ENCODE measurements at places on chromosomes 6 and 20.
A peak's percentile ranks its signal among the peaks of the same experiment; 100 is the strongest.

GRCh38 chr20:33812152-33812849 lies 1.2 kb downstream of the CHMP4B start:
- DNase-seq: peak; percentile 10

DNA sequence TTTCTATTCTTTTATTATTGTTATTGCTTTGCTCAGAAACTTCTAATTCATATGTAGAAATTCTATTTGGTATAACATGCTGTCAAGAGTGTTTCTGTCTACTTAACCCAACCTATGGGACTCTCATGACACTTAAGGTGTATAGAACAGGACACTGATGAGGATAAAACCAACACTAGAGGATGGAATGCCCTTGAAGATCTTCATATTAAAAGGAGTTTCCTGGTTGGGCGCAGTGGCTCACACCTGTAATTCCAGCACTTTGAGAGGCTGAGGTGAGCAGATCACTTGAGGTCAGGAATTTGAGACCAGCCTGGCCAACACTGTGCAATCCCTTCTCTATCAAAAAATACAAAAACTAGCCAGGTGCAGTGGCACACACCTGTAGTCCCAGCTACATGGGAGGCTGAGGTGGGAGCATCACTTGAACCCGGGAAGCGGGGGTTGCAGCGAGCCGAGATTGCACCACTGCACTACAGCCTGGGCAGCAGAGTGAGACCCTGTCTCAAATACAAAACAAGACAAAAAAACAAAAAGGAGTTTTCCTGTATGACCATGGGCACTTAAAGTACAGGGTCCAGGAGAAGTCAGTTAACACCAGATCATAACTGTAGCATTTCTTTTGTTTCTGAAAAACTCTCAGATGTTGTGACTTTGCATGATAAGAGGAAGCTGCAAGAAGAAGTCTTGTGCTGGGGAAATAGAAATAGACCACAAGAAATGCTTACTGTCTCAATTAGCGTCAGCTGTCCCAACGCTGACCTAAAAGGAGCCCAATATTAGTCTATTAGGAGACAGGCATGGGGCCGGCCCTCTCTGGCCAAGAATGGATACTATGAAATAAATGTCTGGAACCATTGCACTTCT lies 38.9 kb upstream of the CD2AP start:
- no peak for DNase-seq

DNA sequence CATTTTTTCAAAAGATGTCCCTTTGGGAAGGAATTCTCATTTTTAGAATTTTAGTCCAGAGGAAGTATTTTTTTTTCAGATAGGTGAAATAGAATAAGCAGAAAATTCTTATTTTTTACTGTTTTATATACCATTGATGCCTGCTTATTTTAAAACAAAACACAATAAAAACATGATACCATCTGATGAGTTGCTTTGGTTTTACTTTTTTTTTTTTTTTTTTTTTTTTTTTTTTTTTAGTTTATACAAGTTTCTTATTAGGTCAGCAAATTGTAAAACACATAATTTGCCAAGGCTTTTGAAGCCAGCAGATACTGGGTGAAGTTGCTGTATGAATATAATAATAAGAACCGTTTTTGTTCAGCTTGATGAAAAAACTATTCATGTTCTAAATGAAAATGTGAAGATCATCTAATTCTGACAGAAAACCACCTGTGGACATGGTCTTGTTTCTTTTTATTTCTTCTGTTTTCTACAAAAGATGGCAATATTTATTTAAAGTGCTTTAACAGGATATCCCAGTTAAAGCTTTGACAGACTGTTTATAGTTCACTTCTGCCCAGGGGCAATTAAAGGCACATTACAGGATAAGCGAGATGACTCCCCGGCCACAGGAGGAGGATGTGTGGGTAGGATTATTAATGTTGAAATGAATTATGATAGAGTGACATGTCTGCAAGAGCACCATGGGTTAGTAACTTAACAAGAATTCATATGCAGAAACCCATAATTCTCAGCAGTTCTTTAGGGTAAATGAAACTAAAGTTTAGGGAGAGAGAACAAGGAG lies 31.1 kb downstream of the MYB start:
- DNase-seq: no peak

DNA sequence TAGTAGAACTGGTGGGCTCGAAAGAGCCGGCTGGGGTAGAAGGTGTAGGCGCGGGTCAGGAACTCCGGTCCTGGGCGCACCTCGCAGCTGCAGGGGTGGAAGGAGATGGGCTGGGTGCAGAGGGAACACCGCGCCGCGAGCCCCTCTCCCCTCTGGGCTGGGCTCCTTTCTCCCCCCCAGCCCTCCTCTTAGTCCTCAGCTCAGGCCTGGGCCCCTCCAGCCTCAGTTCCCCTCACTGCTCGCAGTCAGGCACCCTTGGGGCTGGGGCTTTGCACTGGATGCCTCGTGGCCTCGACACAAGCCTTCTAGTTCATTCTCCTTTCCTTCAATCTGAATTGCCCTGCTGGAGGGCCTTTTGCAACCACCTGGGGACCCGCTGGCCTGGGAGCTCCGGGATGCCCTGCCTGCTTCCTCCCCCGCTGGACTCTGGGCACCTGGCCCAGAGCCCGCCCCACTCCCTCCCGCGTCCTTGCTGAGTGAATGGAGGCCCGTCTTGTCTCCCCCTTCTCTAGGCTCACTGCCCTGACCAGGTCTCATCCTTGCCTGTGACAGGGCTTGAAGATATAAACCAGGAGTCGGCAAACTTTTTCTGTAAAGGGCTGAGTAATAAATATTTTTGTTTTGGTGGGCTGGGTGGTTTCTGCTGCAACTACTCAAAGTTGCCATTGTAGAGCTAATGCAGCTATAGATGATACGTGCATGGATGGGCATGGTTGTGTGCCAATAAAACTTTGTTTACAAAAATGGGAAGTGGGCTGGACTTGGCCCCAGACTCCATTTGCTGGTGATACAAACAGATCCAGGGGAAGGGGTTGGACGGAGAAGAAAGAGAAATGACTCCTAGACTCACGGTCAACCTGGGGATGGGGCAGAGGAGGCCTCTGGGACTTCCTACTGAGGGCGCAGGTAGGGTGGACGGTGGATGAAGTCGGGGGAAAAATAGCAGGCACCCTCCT lies 47.3 kb downstream of the APCDD1L start:
- no peak for DNase-seq

- no peak for DNase-seq
These were observed 498.2 kb upstream of the CITED2 start for GRCh38 chr6:139872665-139873064.

DNA sequence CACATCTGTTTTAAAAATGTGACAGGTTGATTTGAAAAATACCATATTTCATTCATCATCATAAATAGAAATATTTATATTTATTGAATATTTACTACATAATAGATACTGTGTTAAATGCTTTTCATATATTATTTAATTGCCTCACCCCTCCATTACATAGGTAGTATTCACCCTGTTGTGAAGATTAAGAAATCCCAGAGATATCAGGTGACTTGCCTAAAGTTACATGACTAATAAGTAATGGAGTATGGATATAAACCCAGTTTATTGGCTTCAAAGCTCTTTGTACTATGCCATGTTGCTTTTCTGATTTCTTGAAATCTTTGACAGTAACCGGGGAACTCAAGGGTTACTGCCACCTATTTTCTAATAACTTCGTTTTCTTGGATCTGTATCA lies 10.1 kb upstream of the TSPYL1 start:
- DNase-seq: no peak

DNA sequence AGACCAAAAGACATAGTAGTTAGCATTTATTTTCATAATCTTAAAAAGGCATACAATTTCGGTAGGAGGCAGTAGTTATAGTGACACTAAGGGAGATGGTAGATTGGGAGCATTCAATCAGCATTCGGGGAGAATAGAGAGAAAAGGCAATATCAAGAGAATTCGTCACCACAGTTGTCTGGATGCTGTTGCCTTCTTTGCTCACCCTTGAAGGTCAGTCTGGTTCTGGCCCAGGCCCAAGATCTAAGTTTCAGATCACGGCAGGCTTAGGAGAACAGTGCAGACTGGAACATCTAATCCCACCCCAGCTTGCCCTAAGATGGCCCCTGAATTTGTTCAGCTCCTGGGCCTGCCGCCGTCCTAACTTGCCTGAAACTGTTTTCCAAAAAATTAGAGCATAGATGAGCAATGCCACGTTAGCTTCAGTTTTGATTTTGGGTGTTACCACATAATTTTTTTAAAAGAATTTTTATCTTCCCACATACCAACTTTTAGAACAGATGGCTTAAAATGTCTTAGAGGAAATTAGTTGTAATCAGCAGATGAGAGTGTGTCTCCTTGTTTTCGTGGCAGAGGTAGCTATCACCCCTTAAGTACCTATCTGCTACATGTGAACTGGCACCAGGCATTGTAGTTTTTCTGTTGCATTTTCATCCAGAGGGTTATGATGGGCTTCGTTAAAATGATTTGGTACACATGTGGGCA lies 8.3 kb upstream of the CEP85L start:
- no peak for DNase-seq

DNA sequence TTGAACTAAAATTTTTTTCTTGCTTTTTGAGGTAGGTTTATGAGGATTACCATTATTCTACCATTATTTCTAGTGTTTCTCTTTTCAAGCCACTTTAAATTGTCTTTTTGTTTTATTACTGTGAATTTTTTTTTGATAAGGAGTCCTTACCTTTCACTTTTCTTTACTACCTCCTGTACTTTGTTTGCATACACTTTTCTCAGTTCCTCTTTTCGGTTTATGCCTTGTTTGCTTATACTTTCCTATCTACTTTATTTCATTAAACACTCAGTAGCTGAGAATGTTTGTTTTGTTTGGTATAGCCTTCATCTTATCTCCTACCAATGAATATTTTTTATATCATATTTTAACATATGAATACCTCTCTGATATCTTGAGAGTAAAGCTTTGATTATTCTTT lies 147.9 kb downstream of the TFAP2B start:
- DNase-seq: no peak

DNA sequence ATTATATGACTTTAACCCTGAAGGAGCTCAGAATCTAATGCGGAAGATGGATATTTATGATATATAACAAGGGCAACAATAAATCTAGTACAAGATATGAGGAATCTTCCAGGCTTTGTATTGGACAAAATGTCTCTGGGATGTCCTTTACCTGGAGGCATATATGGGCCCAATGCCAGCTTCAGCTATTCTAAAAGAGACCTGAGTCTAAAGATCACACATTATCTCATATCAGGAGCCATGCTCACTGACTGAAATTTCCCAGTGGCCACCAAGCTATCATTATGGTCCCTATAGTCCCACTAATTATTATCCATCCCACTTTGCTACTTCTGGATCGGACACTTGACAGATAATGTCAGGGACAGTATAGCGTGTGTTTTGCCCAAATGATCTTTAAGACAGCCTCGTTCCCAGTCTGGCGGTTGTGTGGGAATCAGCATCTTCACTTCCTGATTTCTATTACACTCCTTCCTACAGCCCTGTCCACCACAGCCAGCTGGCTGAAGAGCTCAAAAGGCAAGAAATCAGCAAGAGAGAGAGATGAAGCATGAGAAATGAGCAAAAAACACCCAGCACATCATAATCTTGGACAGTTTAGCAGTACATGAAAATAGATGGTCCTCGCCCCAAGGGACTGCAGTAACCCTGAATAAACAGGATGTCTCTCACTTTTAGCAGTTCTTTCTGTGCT lies 34.9 kb downstream of the KLHL31 start:
- no peak for DNase-seq

DNA sequence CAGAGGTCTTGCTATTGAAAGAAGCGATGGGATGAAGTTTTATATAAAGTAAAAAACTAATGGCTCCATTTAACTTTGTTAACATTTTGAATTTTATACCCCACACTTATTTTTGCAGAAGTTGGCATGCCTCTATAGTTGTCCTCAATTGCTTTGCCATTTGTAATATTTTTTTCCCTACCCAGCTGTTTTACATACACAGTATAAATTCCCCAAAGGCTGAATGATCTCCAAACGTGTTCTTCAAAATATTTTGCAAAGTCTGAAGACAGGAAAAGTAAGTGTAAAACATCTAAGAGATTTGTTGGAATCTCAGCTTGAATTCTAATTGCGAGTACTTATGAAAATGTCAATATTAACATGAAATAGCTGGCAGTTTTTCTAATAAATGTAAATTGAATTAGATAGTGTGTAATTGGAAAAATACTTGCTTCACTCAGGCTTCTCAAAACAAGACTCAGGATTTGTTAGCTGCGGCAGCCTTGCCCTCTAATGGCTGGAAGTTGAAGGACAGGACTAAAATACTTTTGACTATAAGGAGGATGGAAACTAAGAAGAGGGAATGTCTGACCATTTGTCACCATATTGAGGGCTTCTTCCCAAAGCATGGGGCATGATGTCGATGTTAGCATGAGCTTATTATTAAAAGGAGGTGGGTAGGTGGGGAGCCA lies 226.8 kb downstream of the UST start:
- no peak for DNase-seq

GRCh38 chr6:169169375-169169774 lies 84.3 kb downstream of the THBS2 start:
- no peak for DNase-seq

GRCh38 chr6:93919365-93919764 lies 500.0 kb upstream of the EPHA7 start:
- no peak for DNase-seq

DNA sequence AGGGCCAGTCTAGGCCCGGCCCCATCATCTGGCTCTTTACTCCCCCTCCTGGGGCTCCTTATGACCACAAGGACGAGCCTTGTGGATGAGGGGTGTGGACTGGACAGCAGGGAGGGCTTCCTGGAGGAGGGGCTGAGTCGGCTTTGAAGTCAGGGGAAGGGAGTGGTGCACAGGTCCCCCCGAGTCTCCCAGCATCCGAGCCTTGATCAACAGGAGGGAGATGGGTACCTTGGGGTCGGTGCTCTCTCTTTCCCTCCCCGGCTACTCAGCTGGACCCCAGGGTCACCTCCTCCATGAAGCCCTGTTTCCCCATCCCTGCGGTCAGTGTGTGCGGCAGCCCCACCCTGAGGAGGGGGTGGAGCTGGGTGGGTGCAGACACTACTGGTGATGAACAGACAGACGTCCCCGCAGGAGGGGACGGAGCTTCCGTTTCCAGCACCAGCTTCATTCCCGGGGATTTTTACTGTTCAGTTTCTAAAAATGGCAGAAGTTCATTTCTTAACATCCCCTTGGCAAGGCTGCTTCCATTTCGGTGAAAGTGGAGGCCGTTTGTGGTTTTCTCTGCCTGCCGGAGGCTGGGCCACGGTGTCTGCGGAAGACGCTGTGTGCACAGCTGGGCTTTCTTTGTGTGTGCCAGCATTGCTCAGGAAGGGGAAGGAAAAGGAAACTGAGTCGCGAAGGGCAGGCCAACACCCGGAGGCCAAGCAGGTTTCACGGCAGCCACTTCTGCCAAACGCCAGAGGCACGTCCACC lies 19.6 kb downstream of the NTSR1 start:
- DNase-seq: no peak

Data from activated CD8-positive, alpha-beta memory T cell treated with anti-CD3 and anti-CD28 coated beads for 4 hours (primary cell).